Fibroblast of skin of scalp (primary cell): ENCODE measurements at places on chromosomes 1 and 21.
A peak's percentile ranks its signal among the peaks of the same experiment; 100 is the strongest.

DNA sequence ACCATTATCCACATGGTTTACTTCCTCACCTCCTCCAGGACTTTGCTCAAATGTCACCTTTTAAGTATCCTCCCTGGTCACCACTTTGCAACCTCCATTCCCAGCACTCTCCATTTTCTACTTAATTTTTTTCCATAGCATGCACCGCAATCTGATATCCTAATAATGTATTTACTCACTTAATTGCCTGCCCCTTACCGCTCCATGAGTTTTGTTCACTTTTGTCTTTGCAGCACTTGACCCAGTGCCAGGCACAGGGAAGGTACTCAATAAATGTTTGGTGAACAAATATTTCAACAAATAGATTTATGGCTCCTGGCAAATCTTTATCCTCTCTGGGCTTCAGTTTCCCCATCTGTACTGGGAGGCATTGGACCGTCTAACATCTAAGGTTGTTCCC is 53.6 kb downstream of the UBE2T start:
- DNase-seq: no peak

GRCh38 chr1:209673631-209674417 is 1.4 kb upstream of the G0S2 start:
- DNase-seq: peak; percentile 26

DNA sequence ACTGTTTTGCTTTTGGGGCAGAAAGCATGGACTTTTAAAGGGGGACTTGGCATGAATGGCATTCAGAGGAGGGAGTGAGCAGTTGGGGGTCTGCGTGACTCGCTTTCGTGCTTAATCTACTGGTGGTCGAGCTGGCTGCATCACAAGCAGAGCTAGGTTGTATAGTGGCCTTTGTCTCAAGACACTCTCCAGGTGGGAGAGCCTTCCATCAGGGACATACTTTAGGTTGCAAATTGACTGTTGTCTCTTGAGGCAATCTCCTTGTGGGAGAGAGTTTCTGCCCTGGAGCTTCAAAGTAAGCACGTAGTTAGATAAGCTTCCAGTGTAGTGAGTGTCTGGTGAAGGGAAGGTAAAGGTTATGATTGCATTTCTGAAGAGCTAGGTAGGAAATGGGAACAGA is 93.9 kb downstream of the C1orf21 start:
- DNase-seq: no peak

DNA sequence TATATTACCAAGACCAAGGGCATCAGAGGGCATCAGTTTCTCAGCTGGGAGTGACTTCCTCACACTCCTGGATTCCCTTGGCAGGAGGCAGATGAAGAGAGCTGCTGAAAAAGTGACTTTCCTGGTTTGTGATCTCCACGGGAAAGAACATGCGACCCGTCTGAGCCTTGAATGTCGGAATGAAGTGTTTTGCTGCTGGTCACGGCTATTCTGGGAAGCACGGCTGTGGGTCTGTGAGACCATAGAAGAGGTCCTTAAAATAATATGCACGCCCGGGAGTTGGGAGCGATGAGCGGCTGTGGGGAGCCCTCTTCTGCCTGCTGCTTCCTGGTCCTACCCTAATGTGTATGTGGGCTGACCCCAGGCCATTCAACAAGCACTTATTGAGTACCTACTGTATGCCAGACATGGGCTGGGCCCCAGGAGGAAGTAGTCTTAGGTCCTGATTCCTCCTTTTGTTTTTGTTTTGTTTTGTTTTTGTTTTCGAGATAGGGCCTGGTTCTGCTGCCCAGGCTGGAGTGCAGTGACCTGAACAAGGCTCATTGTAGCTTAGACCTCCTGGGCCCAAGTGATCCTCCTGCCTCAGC is 13.2 kb upstream of the UMODL1 start:
- DNase-seq: no peak

DNA sequence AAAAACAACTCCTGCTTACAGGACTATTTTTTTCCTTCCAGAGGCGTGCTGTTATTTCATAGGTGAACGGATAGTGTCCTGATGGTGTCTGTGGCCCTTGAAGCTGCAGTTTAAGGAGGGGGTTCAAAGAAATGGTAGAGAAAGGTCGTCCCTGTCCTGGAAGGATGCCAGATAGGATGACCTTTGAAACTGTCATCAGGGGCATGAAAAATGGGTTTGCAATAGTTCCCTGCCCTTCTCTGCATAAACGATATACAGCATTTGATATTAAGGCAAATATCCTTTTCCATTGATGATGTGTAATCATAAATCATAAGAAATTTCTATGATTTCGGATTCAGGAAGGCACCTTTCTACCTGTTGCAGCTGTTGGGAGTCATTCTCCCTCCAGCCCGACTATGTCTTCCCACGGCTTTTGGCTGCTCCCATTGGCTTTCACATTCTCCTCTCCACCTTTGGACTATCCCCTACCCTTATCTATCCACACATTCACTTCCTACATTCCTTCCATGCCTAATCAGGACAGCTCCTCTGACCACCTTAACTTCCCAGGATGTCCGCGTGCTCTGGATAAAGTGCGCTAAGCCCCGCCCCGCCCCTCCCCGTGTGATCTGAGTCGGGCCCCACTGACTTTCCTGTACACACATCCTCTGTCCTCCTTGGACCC is 209.8 kb downstream of the DISC1 start:
- no peak for DNase-seq

GRCh38 chr1:9466780-9467758 is 72.2 kb upstream of the SLC25A33 start:
- peak; percentile 66 for DNase-seq

DNA sequence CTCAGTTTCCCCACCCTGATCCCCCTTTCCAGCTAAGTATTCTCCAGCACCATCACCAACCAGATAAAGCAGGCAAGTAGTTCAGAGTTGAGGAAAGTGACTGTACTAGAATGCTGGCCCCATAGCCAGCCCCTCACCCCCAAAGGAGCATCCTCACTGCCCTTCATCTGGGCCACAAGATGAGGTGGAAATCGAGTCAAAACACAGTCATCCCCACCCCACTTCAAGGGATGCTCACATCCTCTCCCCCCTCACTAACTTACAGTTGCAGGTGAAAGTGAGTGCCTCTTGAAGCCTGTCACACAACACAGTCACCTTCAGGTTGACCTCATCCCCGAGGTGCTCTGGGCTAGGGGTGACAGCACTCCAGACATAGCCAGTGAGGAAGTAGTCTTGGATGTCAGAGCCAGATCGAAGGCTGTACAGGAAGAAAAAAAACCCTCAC is 30.4 kb downstream of the PIK3C2B start:
- DNase-seq: no peak

- no peak for DNase-seq
Observed at GRCh38 chr1:162578071-162578700, 16.7 kb downstream of the UAP1 start.

DNA sequence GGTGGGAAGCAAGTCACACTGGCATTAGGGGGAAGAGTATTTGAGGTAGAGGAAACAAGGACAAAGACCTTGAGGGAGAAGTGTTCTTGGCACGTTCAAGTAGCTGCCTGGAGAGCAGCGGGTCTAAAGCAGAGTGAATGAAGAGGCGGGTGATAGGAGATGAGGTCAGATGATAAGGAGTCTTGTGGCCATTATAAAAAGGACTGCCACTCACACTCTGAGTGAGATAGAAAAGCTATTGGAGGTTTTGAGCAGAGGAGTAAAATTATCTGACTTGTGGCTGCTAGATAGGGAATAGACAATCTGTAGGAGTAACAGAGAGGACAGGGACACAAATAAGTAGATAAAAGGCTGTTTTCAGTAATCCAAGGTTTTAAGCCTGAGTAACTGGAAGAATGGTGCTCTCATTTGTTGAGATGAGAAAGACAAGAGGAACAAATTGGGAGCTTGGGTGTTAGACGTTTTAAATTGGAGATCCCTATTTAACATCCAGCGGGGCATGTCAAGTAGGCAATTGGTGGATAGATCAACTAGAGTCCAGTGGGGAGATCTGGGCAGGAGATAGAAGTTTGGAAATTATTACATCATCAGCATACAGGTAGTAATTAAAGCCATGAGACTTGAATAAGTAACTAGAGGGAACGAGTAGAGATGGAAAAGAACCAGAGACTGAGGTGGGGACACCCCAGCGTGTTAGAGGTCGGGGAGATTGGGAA is 43.7 kb downstream of the HENMT1 start:
- DNase-seq: no peak

DNA sequence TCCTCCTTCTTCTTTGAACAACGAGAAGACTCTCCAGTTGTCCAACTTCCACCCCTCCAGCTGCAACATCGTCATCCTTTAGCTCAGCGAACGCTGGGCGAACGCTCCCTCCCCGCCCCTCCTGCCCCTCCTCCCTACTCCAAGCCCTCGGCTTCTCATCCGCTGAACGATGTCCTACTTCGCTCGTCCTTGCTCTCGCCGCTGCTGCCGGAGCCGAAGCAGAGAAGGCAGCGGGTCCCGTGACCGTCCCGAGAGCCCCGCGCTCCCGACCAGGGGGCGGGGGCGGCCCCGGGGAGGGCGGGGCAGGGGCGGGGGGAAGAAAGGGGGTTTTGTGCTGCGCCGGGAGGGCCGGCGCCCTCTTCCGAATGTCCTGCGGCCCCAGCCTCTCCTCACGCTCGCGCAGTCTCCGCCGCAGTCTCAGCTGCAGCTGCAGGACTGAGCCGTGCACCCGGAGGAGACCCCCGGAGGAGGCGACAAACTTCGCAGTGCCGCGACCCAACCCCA is at the start of gene BCAN:
TSS of gene BCAN (plus strand) at position 357 of the 504 bp plus-strand sequence. CDS start 3,938 bp downstream, outside the sequence.
- no peak for DNase-seq

DNA sequence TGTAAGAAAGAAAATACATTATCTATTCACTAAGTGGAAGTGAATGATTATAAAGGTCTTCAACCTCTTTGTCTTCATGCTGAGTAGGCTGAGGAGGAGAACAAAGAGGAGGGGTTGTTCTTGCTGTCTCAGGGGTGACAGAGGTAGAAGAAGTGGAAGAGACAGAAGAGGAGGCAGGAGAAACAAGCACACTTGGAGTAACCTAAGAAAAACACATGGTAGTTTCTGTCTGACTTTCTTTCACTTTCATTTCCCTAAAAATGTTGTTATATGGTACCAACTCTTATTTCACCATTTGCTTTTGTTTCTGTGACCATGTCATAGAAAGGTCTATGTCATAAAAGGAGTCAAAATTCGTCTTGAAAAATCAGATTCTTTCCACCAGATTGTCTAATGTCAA is 696.6 kb upstream of the BRINP3 start:
- DNase-seq: no peak

GRCh38 chr1:183842795-183843144 is 37.9 kb downstream of the RGL1 start:
- no peak for DNase-seq

GRCh38 chr1:20949871-20950590 is 162.9 kb upstream of the HP1BP3 start:
- no peak for DNase-seq

- DNase-seq: no peak
Observed at GRCh38 chr1:157235307-157235706, 97.1 kb upstream of the ETV3 start.

DNA sequence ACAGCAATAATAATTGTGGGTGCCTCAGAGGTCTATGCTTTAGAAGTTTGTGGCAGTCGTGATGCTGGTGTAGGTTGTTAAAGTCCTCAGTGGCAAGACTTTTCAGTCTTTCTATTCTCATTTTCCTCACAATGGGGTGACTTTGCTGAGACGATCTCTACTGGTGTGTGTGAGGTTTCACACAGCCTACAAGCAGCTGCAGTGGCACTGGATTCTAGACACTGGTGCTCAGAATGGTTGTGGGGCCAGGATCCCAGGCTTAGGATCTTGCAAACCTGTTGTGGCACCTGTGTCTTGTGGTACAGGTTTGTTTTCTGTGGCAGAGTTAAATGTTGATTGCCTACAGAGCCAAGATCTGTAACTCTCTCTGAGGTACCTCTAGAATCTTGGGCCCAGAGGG is 581.2 kb downstream of the PTPRC start:
- no peak for DNase-seq

- DNase-seq: peak; percentile 47
Observed at GRCh38 chr1:156821801-156822200, 5.2 kb upstream of the SH2D2A start.

DNA sequence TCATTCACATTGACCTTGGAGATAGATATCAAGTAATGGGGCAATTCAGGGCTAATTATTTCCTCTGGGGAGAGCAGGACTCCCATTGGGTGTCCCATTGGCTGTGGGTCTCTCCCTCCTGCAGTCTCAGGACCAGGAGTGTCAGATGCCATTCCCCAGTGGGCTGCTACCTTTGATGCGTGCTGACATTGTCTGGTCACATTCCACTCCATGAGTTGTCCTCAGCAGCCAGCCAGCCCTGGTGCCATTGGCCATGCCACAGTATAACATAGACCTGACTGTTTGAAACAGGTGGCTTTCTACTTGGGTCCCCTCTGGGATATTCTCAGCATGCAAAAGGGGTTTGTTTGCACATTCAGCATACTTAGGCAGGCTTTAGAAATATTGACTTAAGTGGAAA is 118.5 kb downstream of the MRPS6 start:
- DNase-seq: no peak
